Cerebellar nuclear complex (tissue), 1 donor: ENCODE measurements at places on chromosomes 3 and 15.

DNA sequence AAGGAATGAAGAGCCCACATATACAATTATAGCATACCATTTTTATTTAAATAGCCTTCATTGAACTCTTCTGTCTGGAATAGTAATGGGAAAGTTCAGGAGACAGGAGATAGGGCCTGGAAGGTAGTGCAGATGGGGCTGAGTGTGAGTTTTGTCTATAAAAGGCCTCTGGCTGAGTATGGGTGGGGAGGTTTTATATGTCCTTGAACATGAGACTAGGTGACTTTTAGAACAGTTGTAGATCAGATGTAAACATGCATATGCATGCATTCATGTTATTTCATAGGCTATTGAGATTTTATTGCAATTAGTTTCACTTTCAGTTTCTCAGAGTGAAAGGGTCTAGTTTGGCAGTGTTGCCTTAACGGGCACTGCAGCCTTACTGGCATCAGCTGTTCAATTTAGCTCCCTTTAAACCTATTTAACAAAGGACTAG lies 27.1 kb downstream of the CGGBP1 start:
- no peak for DNase-seq

- DNase-seq = no peak
Measured at GRCh38 chr3:102791641-102792589, 357.1 kb downstream of the ZPLD1 start.

GRCh38 chr3:16171009-16171408 lies 3.5 kb upstream of the GALNT15 start:
- DNase-seq = no peak

- no peak for DNase-seq
Measured at GRCh38 chr15:56732135-56732885, 999 bp downstream of the ZNF280D start.

- DNase-seq = no peak
Measured at GRCh38 chr3:118488732-118489131, 545.9 kb downstream of the IGSF11 start.

DNA sequence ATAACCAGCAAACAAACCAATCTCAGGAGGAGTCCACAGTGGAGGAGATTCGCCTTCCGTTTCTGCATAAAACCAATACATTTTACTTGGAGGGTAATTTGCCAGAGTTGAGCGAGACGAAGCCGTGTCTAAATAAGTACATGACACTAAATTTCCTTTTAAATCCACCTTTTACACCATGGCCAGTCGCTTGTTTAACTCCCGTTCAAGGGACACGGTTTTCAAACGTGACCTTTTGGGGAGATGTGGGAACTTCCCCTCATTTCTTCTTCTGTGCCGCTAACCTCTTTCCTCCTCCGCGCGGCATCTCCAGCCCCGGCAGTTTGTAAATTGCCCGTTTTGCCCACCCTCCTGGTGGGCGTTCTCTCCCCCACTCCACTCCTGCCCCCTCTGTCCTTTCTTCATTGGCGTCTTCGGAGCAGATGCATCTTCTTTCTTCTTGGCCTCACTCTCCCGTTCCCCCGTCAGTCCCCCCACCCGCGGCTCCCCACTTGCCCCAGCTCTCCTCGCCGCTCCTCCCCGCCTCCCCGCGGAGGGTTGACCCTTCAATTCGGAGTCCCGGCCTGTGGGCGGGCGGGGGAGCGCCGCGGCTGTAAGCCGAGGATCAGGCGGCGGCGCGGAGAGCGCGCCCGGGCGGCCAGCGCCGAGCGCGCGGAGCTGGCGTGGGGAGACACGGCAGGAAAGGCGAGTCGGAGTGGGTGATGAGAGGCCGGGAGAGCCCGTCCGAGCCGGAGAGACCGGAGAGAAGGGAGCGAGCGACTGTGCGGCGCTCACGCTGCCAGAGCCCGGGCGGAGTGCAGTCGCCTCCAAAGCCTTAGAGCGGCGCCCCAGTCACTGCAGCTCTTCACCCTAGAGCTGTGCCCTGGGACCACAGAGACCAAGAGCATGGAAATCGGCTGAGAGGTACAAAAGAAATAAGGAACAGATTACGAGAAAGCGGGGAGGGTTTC lies at the start of gene NLGN1:
NLGN1 (plus strand) TSS at position 584 of the 950 bp plus-strand sequence.
- peak; percentile 39 for DNase-seq

DNA sequence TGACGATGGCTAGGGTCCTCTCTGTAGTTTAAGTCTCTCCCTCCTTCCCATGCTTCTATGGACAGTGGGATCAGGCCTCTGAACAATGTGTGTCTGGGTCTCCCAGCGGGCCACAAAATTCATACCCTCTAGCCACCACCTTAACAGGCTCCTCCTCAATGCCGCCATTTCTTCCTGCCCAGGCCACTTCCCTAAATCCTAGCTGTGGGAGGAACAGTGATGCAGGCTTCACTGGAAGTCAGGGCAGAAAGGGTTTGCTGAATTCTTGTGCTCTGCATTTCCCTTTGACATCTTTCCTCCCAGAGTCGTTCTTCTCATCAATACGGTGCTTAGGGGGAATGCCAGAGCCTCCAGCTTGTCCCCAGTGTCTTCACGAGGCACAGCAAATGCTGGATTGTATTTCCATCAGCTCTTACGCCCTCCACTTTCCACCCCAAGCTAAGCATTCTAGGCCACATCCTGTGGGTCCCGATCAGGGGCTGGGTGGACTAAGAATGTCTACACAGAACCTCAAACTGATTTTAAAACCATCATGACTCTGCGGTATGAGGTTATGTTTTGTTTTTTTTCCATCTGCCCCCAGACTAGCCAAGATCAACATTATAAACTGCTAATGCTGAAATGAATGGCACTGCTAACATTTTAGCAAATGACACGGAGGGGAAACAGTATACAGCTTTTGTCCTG lies 11.9 kb upstream of the LDHAL6B start:
- no peak for DNase-seq

- DNase-seq = no peak
Measured at GRCh38 chr3:150278843-150279381, 129.2 kb upstream of the TSC22D2 start.

- DNase-seq = no peak
Measured at GRCh38 chr3:183354325-183354831, 74.0 kb downstream of the MCF2L2 start.

- DNase-seq = no peak
Measured at GRCh38 chr3:17500618-17501017, 241.8 kb downstream of the TBC1D5 start.

DNA sequence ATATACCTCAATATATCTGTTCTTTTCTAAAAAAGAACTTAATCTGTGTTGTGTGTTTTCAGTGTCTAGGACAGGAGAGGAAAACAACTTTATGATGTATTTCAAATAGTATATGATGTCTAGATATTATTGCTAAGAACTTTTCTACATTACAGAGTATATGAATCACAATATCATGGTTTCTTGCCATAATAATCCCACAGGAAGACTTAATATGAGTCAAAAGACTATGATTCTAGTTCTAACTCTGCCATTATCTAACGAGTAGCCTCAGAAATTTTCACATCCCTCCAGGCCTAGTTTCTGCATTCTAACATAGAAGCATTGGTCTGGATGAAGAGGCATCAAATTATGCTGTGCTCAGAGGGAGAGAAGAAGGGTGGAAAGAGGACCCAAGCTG lies 107.7 kb upstream of the SPRED1 start:
- no peak for DNase-seq

GRCh38 chr3:117019082-117019713 lies 309.6 kb downstream of the TUSC7 start:
- DNase-seq = no peak

DNA sequence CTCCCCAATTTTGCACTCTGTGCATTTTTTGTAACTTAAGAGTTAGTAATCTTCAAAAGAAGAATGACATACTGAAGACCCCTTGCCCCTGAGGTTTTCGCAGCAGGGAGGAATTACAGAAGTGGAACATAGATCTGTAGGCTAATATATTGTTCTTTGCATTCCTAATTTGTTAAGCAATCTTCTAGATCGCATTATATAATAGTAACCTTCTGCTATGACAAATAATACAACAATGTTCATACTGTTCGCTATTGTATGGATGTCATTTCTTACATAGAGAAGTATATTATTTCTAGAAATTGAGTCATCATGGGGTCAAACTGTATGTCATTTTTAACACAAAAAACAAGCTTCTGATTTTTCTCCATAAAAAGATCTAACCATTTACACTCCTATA lies 95.8 kb upstream of the TGFBR2 start:
- DNase-seq = no peak

DNA sequence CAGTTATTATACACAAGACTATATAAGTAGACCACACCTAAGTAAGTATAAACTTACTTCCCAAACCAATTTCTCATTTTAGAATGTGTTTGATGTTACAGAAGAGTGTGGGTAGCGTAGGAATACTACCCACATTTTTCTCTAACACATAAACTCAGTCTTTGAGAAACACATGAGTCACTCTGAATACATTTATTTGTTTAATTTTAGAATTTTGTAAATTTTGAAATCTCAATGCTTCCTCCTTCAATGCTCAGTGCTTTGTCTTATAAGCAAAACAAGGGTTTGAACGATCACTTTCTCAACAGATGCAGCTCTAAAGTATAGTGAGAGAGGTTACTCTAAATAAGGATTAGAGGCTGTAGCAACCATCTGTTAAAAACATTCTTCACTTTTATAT lies 700.8 kb downstream of the SI start:
- DNase-seq = no peak

- no peak for DNase-seq
Measured at GRCh38 chr15:43516185-43516584, 1.2 kb upstream of the MAP1A start.

DNA sequence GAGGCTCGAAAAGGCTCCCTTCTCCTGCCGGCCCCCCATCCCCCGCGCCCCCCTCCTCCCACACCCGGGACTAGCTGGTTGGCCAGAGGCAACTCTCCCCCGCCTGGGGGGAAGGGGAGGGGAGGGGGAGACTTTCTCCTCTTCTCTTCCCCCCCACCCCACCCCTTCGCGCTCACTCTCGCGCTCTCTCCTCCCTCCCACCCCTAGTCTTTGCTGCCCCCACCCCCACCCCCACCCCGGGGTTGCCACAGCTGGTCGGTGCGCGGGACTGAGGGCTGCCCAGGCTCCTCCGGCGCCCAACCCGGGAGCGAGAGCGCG lies 710 bp downstream of the MECOM start:
- DNase-seq = no peak

GRCh38 chr15:33476908-33477307 lies 166.1 kb downstream of the RYR3 start:
- DNase-seq = no peak

DNA sequence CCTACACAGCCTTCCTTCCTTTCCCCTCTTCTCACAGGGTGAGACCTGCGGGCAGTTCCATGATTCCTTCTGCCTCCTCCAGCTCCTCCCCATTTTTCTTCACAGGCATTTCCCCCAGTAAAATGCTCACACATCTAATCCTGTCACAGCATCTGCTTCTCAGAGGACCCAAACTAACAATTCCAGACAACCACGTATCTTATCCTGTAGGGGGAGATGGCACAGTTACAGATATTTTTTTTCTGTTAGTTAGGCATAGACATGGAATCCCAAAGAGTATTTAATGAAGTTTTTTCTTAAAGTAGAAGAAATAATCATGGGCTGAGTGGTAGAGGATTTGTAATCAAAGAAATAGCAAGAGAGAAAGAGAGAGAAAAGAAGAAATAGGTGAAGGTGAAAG lies 373.1 kb upstream of the ADAMTS9 start:
- DNase-seq = no peak

DNA sequence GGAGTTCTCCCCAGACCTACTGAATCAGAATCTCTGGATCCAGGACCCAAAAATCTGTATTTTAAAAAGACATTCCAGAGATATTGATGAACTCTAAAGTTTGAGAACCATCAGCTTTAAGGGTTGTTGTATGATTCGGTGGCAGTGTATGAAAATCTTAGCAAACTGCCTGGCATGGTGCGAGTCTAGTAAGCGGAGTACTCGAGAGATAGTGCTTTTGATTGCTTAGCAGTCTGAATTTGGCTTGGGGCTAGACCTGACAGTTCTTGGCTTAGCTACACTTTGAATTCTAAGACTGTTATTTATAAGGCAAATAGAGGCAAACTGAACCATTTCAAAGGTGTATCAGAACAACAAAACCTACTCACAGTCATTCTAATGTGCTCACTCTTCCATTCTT lies 329.0 kb downstream of the LPP start:
- no peak for DNase-seq

DNA sequence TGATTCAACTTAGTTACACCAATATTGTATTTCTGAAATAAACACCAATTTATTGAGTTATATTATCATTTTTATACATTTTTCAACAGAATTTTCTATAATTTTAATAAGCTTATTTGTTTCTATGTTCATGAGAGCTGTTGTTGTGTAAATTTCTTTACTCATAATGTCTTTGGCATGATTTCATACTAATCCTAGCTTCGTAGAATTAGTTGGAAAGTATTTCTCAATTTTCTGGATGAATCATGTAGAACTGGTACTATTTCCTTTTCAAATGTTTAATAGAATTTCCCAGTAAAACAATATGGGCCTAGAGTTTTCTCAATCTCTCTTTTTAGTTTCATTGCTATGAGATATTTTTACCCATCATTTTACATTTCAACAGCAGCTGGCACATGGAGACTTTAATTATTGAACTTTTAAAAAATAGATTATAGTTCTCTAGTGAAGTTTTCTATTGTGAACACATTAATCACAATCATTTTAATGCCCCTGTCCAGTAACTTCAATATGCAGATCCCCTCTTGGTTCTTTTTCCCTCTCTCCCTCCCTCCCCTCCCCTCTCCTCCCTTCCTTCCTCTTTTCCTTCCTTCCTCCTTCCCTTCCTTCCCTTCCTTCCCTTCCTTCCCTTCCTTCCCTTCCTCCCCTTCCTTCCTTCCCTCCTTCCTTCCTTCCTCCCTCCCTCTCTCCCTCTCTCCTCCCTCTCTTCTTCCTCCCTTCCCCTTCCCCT lies 1357.1 kb downstream of the ZPLD1 start:
- no peak for DNase-seq

GRCh38 chr3:67655364-67656121 lies 1.1 kb upstream of the SUCLG2 start:
- no peak for DNase-seq

DNA sequence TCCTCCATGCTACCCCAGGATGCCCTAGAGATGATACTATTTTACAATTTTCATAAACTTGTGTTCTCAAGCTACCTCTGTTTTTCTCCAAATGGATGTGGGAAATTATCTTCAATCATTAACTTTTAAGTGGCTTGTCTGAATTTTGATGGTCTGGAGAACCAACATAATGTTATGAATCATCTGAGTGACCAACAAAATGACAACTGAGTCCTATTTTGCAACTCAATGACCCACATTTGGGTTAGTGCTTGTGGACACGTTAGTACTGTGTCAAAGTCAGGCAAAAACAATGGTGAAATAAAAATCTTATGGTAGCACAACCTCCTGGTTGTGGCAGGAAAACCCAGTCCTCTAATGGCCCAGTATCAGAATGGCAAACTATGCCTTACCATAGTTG lies 352.4 kb upstream of the ZNF385D start:
- DNase-seq = no peak

- no peak for DNase-seq
Measured at GRCh38 chr3:56339671-56340070, 128.6 kb downstream of the ERC2 start.

- no peak for DNase-seq
Measured at GRCh38 chr15:97224191-97224641, 736.3 kb upstream of the ARRDC4 start.

- no peak for DNase-seq
Measured at GRCh38 chr3:105369500-105370371, 3.0 kb downstream of the ALCAM start.
